Hematopoietic multipotent progenitor cell treated with erythropoietin and hydrocortisone succinate and interleukin-3 and kit ligand, for 17 days (in vitro differentiated cells): ENCODE measurements at places on chromosomes 16 and 17.
A peak's percentile ranks its signal among the peaks of the same experiment; 100 is the strongest.

DNA sequence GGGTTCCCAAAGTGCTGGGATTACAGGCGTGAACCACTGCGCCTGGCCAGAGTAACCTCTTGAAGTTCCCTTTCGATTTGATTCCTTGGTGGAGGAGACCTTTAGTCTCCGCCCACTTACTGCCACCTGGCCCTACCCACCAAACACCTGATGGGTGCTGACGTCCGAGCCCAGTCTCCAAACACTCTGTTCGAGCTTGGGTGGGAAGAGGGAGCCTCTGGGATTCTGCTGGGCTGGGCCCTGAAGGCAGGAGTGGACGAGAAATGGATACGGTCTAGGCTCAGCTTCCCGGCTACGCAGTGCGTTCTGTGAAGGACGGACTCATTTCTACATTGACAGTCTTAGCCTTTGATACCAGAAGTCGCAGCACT, 870 bp upstream of the ITGA3 start:
- no peak for DNase-seq

GRCh38 chr16:87680272-87680644, 78.0 kb downstream of the JPH3 start:
- no peak for DNase-seq

- DNase-seq: no peak
These were observed 21.5 kb downstream of the SRP68 start for GRCh38 chr17:76050538-76051467.

DNA sequence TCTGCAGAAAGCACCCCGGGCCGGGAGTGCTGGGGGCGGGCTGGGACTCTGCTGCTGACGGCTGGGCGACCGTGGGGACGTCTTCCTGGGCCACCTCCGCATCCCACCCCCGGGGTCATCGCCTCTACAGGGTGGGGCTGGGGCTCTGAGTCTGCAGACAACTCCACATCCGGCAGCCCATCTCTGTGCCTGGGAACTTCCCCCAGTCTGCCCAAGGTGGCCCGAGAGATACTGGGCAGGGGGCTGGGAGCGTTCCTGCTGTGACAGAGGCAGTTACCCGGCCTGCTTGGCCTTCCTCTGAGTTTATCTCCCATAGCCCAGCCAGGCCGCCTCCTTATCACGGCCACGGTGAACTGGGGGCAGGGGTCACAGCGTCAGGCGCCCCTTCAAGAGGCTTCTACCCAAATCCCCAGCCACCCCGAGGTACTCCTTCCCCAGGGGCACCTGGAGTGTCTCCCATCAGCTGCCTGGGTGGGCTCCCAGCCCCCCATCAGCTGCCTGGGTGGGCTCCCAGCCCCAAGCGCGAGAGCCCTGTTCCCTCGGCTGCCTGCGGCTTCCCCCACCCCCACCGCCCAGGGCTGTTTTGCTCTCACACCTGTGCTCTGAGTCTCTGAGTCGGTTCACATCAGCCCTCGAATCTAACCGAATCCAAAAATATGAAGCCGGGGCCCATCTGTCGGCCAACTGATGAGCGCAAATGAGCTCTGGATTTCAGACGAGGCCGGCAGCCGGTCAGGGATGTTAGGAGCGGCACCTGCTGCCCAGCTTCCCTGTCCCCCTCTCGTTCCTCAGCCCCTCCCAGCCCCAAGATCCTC, 15.6 kb upstream of the CBFA2T3 start:
- DNase-seq: peak; percentile 69

GRCh38 chr17:63537991-63538692, 12.1 kb upstream of the DCAF7 start:
- no peak for DNase-seq

GRCh38 chr16:23074423-23074822, 74.8 kb downstream of the USP31 start:
- DNase-seq: no peak

GRCh38 chr16:12459391-12460063, 344.2 kb downstream of the CPPED1 start:
- no peak for DNase-seq

GRCh38 chr17:50163843-50164696, 1.7 kb upstream of the SGCA start:
- DNase-seq: no peak

DNA sequence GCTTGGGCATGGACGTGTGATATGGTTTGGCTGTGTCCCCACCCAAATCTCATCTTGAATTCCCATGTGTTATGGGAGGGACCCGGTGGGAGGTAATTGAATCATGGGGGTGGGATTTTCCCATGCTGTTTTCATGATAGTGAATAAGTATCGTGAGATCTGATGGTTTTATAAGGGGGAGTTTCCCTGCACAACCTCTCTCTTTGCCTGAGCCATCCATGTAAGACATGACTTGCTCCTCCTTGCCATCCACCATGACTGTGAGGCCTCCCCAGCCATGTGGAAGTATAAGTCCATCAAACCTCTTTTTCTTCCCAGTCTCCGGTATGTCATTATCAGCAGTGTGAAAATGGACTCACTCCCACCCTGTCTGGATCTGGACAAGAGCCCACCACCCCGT, 393.4 kb downstream of the SEC14L1 start:
- DNase-seq: no peak

GRCh38 chr17:7496470-7497183, 12.5 kb downstream of the POLR2A start:
- no peak for DNase-seq

- no peak for DNase-seq
These were observed 321.7 kb downstream of the C16orf95 start for GRCh38 chr16:86995456-86995855.

DNA sequence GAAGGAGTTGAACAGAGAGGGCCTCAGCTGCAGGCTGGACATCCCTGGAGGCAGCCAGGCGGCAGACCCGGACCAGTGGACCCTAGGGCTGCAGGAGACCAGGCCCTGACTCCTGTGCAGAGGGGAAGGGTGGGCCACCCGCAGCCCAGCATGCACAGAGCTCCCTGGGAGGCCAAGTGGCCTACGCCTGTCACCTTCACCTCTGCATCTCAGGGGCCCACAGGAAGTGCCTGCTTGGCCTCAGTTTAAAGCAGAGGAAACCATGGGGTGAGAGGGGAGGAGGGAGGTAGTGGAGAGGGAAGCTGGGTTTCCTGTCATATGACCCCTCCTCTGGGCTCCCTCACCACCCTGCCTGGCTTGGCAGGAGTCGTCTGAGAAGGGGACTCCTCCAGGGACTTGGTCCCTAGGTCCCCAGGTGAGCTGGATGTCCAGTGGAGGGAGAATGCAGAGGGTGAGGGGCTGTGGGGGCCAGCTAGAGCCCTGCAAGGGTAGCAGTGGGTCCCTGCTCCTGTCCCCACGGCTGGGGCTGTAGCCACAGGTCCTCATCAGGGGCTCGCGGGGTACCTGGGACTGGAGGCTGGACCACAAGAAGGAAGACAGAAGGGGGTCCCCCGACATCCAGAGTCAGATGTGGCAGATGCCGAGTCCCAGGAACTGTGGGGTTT, at the start of gene TMC8:
Gene TMC8, plus strand, starts transcription at position 335 of the 665 bp plus-strand sequence. CDS start 818 bp downstream, outside the sequence.
- no peak for DNase-seq

DNA sequence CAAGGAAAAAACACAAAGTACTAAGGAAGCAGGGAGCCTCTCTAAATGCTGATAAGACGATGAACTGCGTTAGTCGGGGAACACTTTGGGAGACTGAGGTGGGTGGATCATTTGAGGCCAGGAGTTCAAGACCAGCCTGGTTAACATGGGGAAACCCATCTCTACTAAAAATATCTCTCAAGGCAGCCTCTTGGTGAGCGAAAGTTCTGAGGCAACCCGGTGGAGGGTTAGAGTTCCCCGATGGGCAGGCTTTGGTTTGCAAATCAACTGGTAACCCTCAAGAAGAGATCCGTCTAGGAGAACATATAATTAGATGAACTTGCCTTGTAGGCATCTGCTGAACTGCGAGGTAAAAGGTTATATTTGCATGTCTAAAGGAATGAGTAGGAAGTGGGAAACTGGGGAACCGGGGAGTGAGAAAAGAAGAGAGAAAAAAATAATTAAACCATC, 44.6 kb downstream of the WSB1 start:
- DNase-seq: no peak

DNA sequence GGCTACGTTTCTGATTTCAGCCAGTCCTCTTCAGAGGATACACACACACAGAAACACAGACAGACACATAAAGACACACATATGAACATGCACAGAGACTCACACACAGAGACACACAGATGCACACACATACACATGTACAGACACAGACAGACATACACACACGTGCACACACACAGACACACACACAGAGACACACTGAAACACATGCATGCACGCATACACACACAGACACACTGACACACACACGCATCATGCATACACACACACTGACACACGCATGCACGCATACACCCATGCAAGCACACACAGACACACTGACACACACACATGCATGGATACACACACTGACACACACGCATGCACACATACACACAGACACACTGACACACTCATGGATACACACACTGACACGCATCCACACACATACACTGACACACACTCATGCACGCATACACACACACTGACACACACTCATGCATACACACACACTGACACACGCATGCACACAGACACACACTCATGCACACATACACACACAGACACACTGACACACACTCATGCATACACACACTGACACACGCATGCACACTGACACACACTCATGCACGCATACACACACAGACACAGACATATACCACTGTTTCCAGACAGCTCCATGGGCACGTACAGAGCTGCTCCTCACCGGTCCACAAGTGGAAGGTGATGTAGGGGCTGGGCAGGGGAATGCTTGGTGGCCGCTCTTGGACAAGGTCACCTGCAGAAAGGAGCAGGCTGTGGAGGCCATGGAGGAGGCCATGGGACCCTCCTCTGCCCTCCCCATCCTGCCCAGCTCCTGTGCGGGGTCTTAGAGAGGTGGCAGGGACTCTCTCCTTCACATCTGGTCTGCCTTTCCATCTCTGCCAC, 30.1 kb upstream of the MFSD6L start:
- DNase-seq: no peak

GRCh38 chr17:50660887-50661345, 26.2 kb downstream of the ABCC3 start:
- DNase-seq: no peak

DNA sequence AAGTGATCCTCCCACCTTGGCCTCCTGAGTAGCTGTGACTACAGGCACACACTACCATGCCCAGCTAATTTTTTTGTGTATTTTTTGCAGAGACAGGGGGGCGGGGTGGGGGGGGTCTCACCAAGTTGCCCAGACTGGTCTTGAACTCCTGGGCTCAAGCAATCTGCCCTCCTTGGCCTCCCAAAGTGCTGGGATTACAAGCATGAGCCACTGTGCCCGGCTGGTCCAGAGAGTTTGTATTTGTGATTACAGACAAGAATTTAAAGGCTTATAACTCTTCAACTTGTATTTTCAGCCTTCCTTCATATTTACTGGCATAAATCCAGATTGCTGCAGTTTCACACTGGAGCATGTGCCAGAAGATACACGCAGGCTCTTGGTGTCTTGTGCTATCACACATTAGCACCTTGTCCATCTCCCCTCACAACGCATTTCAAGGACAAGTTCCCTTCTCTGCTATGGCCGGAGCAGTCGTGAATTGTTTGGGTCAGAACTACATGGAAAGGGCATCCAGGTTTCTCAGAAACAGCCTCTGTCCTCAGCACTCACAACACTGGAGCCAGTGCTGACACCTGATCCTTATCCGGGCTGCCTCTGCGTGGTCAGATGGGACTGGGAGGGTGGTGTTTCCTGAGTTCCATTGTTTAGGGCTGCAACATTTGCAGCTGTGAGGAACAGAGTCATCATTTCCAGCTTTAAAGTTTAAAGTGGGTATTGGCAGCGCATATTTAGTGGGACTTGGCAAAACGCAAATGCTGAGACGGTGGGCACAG, 28.1 kb downstream of the WSCD1 start:
- DNase-seq: no peak

DNA sequence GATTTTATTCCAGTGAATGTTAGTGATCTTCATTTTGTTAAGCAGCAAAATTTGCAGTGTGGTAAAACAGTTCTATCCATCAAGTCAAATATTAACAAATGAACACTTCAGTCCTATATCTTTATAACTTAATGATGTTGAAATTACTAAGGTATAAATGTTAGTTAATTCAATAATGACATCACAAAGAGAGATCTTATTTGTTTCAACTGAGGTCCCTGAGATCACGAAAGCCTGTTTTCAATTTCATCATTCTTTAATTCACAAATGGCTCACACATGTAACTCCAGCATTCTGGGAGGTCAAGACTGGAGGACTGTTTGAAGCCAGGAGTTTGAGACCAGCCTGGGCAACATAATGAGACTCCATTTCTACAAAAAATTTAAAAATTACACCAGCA, 13.9 kb downstream of the SMURF2 start:
- no peak for DNase-seq

DNA sequence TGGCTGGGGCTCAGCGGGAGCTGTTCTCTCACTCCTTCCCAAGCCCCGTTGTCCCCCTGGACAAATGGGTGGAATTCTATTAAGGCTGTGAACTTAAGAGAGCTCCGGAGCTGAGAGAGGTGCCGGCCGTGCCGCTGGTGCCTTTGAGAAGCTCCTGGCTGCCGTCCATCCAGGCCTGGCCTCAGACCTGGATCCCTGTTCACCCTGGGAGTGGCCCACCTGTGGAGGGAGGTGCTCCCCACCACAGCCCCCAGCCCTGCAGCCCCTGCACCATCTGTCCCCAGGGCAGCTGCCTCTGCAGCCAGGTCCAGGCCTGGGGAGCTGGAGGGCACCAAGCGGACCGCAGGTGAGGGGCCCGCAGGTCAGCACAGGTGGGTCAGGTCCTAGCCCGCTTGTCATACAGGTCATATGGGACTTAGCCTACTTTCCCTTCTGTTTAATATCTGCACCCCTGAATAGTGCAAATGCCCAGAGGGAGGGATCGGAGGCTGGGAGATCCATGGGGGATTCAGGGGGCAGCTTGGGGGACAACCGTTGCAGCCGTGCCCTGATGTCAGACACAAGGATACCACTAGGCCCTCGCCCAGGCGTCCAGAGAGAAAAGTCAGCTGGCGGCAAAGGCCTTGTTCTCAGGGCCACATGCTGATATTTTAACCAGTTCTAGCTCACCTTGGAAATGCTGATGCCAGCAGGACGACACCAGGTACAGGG, 15.2 kb upstream of the METRNL start:
- DNase-seq: no peak

GRCh38 chr17:70168044-70168976, 1.0 kb upstream of the KCNJ2 start:
- no peak for DNase-seq

DNA sequence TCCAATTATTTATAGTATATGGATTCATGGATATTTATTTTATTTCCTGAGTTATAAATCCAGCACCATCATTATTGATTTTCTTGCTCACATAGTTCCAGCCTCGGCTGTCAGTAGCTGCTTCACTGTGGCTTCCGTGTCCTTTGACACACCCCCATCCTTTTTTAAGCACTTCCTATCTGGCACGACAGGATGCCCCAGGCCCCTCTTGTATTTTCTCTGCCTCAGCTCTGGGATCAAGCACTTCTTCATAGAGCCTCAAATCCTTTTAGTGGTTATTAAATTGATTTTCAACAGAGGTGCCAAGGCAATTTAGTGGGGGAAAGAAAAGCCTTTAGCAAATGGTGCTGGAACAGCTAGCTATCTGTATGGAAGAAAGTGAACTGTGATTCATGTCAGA, 59.8 kb downstream of the GAN start:
- DNase-seq: no peak

DNA sequence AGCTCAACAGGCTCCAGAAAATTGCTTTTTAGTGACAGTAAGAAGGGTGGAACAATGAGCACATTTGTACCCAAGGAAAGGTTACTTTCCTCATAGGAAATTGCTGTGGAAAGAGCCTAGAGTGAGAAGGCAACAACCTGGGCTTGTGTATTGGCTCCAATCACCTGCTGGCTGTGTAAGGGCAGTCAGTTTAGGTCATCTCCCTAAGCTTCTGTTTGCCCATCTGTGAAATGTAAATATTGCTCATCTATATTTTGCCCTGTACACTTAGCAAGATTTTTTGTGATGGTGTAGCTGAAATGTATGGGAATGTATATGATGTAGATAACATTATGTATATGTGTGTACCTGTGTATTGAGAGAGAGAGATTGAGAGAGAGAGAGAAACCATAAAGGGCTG, 225.2 kb upstream of the MPHOSPH6 start:
- no peak for DNase-seq
